NCI-H1436 (cell line): ENCODE measurements at places on chromosomes 7 and 10.

DNA sequence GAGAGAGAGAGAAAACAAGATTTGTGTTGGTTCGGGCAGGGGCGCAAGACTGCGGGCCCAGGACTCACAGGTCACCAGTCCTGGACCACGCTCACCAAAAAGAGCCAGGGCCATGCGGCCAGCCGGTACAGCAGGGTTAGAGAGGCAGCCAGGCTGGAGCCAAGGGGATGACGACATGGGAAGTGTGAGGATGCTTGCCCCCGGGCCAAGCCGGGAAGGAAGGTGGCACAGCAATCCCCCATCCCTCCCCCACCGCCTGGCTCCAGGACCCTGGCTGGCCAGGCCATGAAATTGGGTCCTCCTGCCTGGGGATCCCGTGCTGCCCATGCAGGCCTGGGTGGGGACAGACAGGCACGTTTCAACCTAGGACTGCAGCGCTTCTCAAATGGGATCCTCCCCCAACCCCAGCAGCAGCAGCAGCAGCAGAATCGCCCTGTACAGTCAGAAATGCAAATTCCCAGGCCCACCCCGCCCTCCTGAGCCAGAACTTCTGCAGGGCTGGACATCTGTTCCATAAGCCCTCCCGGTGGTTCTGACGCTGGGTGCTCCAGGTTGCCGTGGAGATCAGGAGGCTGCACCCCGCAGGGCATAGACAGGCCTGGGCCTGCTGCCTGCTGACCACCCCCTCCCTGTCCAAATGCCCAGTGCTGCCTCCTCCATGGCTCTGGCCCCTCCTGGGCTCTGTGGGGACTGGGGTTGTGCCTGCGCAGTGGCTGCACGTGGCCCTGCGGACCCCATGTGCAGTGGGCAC lies 35.0 kb downstream of the YKT6 start:
- no peak for DNase-seq

GRCh38 chr7:143329471-143330170 lies 13.7 kb downstream of the CLCN1 start:
- no peak for DNase-seq

DNA sequence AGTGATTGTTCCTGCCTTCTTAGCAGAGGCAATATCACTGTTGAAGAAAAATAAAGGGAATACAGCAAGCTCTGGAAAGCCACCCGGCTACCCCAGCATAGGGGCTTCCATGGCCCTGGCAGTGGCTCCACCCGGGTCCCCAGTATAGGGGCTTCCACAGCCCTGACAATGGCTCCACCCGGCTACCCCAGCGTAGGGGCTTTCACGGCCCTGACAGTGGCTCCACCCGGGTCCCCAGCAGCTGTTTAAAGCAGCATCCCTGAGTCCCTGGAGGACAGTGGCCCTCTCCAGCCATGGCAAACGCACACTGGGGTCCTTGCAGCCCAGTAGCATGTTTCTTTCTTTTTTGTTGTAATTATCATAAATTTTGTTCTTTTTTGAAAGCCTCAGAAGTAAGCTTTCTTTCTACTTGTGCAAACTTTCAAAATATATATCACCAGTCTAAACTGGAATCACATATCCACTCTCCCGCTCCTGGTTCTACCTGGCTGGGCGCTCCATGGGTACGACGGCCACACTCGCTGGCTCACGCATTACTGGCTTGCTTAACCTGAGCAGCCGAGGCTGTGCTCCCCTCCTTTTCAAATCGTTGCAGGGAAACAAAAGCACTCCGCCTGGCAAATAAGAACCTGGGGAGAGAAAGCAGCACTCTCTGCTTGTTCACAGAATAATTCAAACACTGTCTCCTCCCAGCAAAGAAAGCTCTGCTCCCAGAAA lies 62.1 kb downstream of the TCERG1L start:
- no peak for DNase-seq

- DNase-seq = no peak
Observed at GRCh38 chr7:14837216-14837615, 65.3 kb downstream of the DGKB start.

DNA sequence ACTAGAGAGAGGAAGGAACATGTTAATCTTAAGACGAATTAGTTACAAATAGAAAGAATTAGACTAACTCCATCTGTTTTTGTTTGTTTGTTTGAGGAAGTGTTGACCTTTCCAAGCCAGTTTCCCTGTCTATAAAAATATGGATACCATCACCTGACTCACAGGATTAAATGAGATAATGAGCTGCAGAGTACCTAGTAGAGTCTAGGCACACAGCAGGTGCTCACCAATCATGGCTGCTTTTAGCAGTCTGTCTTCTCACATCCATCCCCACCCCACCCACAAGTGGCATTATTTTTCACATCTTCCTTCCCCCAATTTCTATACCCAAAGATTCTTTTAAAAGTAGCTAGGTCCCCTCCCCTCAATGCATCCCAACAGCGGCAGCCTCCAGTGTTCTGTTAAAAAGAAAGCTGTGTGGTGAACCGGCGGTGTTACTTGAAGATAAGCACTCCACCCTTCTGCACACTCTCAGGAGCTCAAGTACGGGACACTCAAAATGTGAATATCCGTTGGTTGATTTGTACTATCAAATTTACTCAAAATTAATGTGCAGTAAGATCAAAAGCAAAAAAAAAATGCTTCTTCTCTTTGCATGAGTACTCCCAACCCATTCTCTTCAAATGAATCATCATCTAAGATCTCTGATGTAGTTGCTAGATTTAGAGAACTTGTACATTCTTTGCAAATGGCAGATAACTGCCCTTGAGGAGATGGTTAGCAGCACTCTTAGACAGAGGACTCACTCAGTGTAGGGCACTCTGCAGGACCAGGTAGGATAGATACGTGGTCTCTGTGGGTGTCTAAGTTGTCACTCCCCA lies 145.4 kb upstream of the ASAH2 start:
- DNase-seq = no peak

GRCh38 chr7:128697302-128697905 lies 25.3 kb downstream of the GARIN1A start:
- no peak for DNase-seq

DNA sequence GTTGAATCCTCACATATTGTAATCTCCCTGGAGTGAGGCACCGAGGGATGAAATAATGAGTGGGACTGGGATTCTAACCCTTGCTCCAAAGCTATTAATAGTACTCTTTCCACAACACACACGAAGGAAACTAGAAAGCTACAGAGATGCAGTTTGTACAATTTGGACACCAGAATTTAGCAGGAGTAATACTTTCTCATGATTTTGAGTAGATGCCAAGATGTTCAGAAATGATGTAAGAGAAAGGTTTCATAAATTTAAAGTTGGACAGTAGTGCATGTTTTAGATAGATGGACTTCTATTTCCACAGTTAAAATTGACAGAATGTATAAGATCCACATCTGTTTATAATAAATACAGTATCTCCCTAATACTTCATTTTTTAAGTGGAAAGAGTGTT lies 46.5 kb downstream of the PRR15 start:
- no peak for DNase-seq

DNA sequence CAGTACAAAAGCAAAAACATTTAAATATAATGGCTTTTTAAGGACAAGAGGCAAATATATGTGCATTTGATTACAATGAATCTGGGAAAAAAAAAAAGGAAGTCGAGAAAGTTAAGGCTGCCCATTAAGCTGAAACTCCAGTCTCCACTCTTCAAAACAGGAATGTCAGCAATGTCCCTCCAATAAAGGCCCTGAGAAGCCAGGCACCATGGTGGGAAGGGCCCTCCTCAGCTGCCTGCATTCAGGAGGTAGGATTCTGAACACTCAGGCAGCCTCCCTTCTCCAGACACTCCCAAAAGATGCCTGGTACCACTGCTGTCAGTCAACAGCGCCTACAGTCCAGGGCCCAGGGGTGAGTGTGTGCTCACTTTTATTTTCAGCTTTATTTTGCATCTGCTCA lies 121.3 kb upstream of the MGMT start:
- no peak for DNase-seq
